Substantia nigra (tissue), 51 donors: ENCODE measurements at places on chromosomes 11 and 22.

GRCh38 chr11:36224209-36224882 lies 64.9 kb downstream of the COMMD9 start:
- DNase-seq: no peak

- DNase-seq: no peak
These were observed 37.2 kb downstream of the SLC35F2 start for GRCh38 chr11:107821199-107821927.

DNA sequence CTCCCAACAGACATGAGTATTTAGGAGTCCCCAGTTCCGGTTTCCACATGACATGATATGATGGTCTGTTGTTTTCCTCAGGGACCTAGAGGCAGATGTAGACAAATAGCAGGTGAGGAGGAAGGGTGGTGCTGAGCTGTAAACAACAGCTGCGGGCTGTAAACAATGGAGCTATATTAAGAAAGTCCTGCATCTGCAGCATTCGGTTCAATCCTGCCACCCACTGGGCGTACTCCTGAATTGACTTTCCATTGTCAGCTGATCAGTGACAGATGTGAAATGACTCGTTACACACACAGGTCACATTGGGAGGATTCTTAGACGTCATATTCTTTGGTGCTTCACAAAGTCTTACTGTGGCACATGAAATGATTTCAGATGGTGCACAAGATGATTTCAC lies 26.8 kb upstream of the RAG1 start:
- peak; percentile 28 for DNase-seq

DNA sequence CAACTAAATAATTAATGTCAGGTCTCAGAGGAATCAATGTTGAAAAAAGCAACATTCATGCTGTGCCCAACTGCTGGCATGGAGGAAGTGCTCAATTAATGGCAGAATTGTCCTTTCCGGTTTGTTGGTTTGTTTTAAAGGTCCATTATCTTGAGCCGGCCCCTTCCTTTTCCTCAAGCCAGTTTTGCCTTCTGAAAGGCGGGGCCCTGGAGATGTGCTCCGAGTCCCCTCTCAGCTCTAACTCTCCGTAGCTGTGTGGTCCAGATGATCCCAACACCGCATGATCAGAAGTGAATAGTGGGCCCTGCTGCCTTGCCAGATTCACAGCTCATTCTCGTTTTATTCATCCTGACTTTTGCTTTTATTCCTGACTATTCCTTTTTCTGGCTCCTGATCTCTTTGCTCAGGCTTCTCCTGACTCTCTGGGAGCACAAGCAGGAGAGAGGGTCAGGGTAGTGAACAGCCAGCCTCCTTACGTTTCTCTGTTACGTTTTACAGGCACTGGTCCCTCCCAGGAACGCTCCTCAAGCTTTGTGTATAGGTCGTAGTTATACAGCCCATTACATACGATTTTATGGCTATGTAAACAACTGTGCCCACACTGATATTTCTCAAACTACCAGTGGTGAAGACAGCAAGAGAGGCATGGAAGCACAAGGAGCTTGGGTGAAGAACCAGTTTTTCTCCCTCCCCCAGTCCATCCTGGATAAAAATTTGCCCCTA lies 265.9 kb downstream of the LARGE1 start:
- no peak for DNase-seq

DNA sequence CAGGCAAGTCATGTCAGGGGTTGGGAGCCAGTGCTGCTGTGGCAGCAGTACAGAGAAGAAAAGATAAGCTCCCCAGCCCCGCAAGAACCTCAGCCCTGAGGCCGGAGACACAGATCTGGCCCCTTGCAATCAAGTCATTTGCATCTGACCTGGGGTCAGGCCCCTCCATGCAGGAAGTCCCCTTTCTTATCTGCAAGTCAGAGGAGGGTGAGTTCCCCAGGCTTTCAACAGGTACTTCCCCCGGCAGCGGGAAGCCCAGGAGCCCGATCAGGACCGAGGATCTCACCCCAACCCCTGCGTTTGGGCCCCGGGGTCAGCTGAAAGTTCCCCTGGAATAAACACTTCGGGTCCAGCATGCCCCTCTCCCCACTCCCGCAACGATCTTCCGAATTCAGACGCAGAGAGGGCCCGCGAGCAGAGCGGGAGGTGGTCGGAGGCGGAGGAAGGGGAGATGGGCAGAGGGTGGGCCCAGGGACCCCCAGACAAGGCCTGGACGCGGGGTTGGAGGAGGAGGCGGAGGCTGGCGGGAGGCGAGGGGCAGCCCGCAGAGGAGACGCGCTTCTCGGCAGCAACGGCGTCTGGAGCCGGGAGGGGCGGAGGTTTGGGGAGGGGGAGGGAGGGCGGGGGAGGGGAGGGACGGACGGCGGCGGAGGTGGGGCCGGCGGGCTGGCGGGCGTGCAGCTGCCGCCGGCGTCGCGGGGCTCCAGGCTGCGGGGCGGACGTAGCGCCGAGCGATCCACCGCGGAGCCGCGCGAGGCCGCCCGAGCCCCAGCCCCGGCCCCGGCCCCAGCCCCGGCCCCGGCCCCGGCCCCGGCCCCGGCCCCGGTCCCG lies at the start of gene TSPAN18:
Gene TSPAN18 (plus strand): TSS at position 680 of the 831 bp plus-strand sequence. CDS start 179,455 bp downstream, outside the sequence.
- DNase-seq: no peak

GRCh38 chr22:31400023-31400397 lies 606 bp downstream of the DRG1 start:
- no peak for DNase-seq

DNA sequence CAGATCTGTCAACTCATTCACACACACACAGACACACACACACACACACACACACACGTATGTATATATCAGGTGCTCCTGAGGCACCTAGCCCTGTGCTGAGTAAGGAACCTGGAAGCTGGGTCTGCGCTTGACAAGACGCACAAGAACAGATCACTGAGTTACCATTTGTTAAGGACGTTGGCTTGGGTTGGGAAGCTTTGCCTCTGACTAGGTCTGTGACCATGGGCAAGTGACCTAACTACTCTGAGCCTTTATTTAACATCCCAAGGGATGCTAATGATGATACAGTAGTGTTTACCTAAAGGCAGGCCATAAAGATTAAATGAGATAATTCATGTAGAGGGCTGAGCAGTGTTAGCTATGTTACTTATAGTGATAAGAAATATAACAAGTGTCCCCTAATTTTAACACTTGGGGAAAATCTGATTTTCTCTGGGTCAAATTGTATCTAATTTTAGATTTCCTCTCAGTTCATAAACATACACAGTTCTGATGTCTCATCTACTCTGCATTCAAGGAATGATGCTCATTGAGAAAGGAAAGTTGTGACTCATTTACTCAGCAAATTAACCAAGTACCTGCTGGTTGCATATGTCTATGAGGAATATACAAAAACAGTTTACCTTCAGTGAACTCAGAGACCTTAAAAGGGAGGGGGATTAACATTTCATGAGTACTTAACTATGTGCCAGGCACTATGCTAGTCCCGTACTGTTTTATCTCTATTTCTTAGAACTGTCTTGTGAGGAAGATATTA lies 13.6 kb downstream of the RNF185 start:
- no peak for DNase-seq

- DNase-seq: no peak
These were observed 582.2 kb upstream of the CADM1 start for GRCh38 chr11:116086426-116086825.

DNA sequence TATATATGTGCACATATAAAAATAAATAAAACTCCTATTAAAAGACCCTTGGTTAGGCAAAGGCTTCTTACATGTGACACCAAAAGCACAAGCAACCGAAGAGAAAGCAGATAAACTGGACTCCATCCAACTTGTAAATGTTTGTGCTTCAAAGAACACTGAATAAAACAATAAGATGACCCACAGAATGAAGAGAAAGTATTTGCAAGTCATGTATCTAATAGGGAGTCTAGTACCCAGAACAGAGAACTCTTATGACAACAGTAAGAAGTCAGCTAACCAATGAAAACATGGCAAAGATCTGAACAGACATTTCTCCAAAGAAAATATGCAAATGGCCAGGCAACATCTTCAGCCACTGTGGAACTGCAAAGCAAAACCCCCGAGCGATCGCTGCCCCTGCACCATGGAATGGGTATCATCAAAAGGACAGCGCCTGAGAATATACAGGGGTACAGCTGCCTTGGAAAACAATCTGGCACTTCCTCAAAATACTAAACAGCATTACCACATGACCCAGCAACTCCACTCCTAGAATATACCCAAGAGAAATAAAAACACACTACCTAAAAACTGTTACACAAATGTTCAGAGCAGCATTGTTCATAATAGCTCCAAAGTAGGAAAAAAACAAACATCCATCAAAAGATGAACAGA lies 17.2 kb downstream of the BRD1 start:
- DNase-seq: no peak

- no peak for DNase-seq
These were observed 51.7 kb upstream of the CCDC89 start for GRCh38 chr11:85737738-85738137.

DNA sequence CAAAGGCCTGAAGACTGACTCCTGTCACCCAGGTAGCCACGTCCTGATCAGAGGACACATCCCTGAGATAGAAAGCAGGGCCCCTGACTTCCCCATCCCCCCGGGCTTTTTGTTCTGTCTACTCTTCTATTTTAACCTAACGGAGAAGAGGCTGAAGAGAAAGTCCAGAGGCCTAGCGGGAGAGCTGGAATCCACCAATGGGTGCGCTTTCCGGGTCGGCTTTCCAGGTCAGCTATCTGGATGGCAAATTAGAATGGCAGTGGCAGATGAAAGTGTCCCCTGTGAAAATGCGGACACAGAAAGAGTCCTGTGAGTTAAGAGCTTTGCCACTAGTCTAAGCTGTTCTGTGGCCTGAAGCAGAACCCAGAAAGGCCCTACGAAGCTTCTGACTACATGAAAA lies 13.1 kb upstream of the SERPING1 start:
- no peak for DNase-seq

GRCh38 chr11:40054631-40055030 lies 1404.8 kb downstream of the LRRC4C start:
- DNase-seq: no peak

GRCh38 chr11:112999520-112999919 lies 38.3 kb downstream of the NCAM1 start:
- DNase-seq: no peak

DNA sequence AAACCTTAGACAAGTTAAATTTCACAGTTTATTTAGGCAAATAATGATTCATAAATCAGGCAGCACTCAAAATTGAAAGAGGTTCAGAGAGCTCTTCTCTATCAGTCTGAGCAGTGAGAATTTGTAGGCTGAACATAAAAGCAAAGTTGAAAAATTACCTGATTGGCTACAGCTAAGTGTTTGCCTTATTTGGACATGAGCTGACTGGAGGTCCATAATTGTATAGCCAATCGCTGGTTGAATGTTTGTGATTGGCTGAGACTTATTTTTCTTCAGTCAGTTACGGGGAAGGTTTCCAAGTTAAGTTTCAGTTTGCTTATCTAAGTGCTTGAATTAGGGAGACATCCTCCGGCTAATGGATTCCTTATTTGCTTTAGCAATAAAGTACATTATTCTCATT lies 527.5 kb downstream of the CNTN5 start:
- DNase-seq: no peak

DNA sequence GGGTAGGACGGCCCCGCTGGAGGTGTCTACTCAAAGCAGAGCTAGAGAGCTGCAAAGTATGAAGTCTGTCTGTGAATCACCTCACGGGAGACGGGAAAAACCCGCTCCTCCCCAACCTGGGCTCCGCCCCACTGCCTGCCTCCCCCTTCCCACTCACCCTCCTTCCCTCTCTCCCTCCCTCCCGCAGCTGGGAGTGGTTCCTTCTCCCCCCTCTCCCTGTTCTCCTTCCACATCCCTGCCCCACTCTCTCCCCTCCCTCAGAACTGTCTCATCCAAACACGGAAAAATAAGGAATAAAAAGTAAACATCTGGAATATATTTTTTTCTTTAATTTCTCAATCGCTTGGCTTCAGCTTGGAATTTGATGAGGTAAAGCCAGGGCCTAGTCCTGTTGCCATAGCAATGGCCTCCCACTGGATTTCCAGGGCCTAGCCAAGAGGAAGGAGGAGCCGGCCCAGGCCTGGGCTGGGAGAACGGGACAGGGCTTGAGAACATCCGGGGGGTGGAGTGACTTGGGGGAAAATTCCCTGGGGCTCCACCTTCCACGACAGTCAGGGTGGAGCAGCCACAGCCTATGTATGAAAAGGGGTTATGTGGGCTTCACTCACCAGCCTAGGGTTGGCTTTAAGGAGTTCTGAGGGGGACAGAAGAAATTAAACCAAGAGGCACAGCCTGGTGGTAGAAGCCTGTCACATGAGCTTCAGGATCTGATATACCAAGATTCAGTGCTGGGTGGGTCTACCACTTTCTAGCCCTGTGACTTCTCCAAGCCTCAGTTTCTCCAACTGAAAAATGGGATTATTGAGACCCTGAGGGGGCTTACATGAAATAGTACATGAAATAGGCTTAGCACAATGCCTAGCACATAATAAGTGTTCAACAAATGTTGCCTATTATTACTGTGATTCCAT lies 2.2 kb downstream of the TNKS1BP1 start:
- DNase-seq: no peak

- no peak for DNase-seq
These were observed 92.1 kb downstream of the INSC start for GRCh38 chr11:15206791-15207190.

- no peak for DNase-seq
These were observed 23.4 kb downstream of the PANX1 start for GRCh38 chr11:94151903-94152677.

- DNase-seq: no peak
These were observed 81.0 kb downstream of the BUD13 start for GRCh38 chr11:116691771-116692177.

GRCh38 chr11:43920598-43921419 lies 21.6 kb upstream of the C11orf96 start:
- no peak for DNase-seq

GRCh38 chr11:96186806-96187205 lies 156.2 kb downstream of the MAML2 start:
- DNase-seq: no peak

DNA sequence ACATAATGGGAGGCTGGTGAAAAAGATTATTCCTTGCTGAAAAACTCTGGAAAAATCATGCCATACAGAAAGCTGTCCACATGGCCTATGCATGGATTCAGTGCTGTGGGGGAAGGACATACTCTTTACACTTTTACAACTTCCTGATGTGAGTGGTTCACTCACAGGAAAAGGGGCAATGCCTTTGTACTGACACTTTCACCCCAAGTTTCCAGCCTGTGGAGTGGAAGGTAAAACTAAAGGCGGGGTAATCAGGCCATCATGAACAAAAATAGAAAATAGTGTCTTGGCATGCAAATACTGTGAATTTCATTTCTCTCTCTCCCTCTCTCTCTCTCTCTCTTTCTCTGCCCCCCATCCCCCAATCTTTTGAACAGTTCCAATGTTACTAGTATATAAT lies 281.8 kb downstream of the ETS1 start:
- no peak for DNase-seq

GRCh38 chr11:45815747-45816146 lies 10.8 kb downstream of the SLC35C1 start:
- DNase-seq: no peak
